ENCODE measurements at places on chromosomes 13 and 19.

- no peak for DNase-seq
These were observed 47.0 kb upstream of the RAP2A start for GRCh38 chr13:97386801-97387484.

- no peak for DNase-seq
These were observed 384.8 kb downstream of the ITGBL1 start for GRCh38 chr13:101837288-101837687.

- no peak for DNase-seq
These were observed 29.0 kb downstream of the URI1 start for GRCh38 chr19:29971002-29971401.

DNA sequence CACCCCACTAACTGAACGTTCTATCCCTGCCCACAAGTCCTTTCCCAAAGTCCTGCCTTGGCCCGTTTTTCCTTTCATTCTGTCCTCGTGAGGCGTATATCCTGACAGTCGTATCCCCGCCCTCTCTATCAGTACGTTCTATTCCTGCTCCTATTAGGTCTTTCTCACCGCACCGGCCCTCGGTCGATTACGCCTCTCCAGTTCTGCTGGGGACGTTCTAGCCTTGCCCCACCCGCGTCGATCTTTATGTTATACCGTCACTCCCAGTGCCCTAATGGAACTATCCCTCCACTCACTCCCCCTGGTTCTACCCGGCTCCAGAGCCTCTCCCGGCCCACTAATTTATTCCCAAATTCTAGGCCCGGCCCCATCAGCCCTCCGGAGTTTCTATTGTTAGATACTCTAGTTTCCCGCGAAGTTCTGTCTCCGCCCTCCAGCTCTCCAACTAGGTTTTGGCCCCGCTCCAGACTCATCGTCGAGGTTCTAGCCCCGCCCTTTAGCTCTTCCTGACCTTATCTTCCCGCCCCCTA is 2.0 kb downstream of the PLAUR start:
- no peak for DNase-seq

DNA sequence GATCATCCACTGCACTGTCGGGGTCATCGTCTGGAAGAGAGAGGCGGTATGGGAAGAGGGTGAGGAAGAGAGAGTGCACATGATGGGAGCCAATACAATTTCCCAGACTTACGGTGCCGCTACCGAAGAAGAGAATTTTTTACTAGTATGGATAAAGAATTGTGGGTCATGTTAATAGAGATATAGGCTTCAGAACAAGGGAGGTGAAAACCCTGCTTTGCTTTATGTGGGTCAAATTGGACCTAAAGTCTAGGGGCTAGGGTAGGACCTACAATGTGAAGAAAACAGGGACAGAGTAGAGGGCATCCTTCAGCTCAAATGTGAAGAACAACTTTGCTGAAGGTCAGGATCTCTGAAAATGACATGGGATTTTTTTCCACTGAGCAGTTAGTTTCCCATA is 29.9 kb downstream of the UNC13A start:
- no peak for DNase-seq

DNA sequence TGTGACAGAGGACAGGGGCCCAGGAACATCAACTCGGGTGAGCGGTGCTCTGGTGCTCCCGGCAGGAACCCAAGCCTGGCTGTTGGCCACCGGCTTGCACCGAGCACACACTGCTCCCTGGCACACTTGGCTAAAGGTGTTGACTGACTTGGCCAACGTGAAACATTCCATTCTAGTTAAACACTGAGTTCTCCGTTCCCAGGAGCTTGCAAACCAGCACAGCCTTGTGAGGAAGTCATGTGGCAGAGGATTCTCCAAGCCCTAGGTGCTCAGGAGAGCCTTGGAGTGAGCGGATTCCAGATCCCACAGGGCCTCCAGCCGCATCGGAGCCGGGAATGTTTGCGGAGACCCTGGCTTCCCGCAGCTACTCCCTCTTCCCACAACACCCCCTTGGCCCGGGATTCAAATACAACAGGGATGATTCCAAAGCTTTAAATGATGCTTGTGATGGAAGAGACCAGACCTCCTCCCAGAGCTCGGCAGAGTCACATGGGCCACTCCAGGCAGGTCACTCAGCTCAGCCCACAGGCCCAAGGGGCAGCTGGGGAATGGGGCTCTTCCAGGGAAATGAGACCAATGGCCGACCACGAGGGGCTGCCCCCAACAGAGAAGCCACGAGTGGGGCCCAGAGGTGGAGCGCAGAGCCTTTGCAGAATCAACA is 2.9 kb downstream of the C13orf46 start:
- no peak for DNase-seq

- DNase-seq = no peak
These were observed 426 bp downstream of the MYO9B start for GRCh38 chr19:17075864-17076542.

DNA sequence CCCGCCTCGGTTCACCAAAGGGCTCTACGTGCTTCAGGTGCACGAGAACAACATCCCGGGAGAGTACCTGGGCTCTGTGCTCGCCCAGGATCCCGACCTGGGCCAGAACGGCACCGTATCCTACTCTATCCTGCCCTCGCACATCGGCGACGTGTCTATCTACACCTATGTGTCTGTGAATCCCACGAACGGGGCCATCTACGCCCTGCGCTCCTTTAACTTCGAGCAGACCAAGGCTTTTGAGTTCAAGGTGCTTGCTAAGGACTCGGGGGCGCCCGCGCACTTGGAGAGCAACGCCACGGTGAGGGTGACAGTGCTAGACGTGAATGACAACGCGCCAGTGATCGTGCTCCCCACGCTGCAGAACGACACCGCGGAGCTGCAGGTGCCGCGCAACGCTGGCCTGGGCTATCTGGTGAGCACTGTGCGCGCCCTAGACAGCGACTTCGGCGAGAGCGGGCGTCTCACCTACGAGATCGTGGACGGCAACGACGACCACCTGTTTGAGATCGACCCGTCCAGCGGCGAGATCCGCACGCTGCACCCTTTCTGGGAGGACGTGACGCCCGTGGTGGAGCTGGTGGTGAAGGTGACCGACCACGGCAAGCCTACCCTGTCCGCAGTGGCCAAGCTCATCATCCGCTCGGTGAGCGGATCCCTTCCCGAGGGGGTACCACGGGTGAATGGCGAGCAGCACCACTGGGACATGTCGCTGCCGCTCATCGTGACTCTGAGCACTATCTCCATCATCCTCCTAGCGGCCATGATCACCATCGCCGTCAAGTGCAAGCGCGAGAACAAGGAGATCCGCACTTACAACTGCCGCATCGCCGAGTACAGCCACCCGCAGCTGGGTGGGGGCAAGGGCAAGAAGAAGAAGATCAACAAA is 2.6 kb downstream of the PCDH17 start:
- no peak for DNase-seq

DNA sequence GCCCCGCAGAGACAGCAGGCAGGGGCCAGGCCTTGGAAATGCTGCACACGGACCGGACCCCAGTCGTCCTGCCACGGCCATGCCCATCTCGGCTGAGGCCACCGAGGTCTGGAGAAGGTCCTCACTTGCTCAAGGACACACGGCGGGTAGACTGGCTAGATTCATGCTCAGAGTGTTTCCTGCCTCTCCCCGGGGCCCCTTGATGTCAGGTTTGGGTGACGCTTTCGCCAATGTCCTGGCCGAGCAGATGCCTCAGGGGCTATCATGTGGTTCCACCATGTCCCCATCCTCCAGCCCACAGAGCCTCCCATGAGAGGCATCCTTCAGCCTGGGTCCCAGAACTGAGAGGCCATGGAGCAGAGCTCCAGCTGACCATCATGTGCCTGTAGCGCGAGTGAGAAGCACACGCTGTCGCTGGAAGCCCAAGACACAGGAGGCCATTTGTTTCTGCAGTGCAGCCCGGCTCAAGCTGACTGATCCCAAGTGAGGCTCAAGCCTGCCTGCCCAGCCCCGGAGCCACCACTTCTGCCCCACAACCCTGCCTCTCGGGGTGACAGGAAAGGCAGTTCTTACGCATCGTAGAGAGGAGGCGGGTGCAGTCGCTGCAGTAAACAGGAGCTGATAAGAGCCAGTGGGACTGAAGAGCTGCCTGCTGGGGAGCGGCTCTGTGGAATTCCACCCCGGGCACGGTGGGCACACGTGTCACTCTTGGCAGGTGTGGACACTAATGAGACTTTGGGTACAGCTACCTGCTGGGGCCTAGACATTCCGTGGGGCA is 53.9 kb upstream of the GAS6 start:
- DNase-seq = no peak

DNA sequence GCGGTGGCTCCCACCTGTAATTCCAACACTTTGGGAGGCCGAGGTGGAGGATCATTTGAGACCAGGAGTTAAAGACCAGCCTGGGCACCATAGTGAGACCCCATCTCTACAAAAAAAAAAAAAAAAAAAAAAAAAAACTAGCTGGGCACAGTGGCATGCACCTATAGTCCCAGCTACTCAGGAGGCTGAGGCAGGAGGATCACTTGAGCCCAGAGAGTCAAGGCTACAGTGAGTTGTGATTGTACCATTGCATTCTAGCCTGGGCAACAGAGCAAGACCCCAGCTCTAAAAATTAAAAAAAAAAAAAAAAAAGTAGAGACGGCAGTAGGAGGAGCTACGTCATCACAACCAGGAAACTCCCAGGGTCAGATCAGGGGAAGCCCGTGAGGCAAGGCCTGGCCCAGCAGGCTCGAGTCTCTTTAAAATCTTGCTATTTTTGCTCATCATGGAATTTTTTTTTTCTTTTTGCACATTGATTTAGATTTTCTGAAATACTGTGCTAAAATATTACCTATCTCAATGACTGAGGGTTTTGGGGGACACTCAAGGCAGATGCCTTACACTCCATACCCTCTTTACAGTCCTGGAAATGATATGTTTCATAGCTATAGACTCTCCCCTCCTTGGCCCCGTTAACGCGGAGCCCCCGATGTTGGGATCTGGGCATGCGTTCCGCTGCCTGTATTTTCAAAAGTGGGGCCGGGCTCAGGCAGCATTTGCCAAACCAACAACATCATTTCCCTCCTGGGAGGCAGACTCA is 44.4 kb upstream of the USE1 start:
- no peak for DNase-seq

DNA sequence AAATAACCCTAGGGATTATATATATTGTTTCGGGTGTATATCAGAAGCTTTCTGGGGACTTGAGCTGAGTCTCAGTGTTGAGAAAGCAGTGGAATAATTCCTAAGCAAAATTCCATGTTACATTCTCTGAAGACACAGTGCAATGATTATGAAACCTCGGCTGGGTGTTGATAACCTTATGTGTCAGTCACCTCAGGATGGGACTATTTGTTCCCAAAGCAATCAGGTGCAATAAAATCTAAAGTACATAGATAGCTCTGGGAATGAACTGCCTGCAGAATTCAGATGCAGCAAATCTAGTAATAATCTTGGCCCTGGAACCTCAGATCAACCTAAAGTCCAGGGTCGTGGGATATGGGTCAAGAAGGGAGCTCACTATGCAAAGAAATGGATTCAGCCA is 53.0 kb downstream of the EDNRB start:
- DNase-seq = no peak

- no peak for DNase-seq
These were observed 576.0 kb downstream of the PCDH17 start for GRCh38 chr13:58207501-58207900.

DNA sequence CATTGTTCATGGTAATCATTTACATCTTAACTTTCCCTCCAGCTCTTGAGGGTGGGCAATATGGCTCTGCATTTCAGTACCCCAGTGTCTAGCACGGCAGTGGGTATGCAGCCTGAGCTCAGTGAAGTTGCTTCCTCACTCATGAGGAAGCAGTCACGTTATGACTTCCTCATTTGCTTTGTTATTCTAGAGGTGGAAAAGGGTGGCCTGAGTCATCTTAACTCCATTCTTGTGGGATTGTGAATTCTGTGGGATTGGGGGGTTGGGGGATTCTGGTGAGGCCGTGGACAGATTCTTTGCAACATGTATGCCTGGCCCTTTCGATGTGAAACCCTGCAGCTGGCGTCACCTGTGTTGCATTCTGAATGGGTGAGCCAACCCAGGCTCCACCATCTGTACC is 406.7 kb upstream of the ZNF507 start:
- no peak for DNase-seq

DNA sequence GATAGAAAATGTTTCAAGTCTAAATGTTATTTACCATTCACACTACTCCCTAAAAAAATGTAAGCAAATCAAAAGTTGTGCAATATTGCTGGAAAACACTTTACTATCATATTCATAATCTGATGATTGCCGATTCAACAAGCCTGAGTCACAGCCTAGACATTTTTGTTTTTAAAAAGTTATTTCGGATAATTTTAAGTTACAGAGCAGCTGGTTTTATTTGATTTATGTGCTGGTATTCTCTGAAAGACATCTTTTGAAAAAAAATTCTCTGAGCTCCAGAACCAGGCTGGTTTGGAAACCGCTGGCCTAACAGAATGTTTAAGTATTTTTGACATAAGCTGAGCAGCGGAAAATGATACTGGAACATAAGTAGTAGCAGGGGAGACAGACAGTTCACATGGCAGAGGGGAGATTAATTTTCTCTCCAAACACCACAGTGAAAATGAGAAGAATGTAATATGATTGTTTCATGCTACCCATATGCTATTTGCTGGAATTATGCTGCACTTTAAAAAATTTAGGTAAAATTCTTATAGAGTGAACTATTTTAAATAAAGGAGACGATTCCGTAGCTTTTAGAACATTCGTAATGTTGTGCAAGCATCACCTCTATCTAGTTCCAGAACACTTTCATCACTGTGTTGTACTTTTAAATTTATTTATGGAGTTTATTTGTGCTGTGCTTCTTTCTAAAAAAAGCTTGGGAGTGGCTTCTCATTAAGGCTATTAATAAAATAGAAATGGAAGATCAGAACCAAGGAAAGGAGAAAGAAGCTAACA is 36.1 kb downstream of the TBC1D4 start:
- no peak for DNase-seq

DNA sequence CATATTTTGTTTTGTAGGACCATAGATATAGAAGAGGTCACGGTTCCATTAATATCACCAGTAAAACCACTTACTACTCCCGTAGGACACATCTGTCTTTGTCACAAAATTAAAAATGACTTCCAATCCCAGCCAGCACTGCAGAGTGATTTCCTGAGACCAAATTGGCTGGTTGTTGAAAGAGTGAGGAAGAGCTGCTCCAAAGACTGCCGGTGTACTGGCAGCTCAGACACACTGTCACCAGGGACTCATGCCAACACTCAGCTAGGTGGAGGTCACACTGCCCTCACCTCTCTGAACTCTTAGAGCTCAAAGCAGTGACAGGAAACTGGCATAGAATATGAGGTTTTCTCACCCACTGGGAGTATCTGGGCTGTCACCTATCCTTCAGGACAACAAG is 52.1 kb downstream of the FLT1 start:
- DNase-seq = no peak

GRCh38 chr19:37251308-37252229 is 33.6 kb downstream of the ZNF383 start:
- no peak for DNase-seq
